ENCODE measurements at places on chromosomes 12 and 14.
A peak's percentile ranks its signal among the peaks of the same experiment; 100 is the strongest.

DNA sequence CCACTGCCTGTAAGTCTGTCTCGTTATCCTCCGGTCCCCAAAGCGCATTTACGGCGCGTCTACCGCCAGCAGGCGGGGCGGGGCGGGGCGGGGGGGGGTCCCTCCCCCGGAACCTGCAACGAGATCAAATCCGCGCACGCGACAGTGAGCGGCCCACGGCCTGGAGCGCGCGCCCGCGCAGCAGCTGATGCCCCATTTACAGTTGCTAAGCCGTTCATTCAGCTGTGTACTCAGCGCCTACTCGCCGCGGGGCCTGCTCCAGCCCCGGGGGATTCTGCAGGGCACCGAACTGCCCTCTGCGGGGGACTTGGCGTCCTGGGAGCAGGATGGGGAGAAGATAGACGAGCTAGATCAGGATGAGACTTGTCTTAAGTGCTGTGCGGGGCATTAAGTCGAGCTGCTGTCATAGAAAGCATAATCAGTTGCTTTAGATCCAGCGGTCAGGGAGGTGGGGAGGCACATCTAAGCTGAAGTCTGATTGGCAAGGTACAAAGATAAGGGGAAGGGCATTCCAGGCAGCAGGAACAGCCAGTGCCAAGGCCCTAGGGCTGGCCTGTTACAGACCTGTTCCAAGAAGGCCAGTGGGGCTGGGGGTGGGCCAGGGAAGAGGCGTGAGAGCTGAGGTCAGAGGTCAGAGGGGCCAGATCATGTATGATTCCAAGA is 1.4 kb upstream of the CCDC85C start:
- DNase-seq: peak; percentile 40

DNA sequence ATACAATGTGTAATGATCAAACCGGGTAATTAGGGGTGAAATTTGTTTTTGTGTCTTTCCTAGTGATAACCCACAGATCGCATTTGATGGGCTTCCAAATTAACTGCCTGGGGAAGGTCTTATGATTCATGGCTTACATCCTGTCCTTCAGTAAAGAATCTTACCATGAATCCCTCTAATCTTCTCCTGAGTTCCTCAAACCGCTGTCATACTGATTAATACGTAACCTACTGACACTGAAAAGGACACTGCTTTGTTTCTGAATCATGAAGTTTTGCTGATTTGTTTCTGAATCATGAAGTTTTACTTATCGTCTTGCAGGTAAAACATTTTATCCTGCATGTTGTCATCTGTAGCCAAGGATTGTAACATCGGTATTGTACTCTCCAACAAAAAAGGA is 52.0 kb upstream of the CRY1 start:
- DNase-seq: no peak

DNA sequence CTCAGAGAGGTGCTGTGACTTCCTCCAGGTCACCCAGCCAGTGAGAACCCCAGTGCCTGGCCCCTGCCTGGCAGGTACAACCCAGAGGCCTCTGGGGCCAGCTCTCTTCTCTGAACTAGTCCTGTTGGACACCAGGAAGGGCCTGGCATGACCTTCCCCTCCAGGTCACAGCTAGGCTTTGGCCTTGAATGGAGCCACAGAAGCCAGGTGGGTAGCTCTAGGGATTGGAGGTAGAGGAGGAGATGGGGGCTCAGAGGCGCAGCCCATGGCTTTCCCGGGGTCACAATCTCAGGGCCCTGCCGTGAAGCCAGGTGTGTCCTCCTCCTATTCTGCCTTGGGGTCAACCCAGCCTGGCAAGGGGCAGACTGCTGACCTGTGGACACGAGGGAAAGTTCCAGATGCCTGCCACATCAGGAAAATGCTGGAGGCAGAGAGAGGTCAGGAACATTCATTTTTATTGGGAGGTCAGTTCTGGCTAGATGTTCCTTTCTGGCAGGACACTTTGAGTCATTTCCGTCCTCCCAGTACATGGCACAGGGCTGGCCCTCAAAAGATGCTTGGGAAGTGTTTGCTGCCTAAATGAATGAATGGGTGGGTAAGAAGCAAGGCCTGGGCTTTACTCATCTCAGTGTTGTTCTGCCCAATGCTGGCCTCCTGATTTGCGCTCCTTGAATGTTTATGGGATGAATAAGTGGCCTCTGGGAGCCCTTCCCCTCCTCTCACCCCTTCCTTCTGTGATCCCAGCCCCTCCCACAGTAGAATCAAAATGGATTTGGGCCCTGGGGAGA is 25.4 kb downstream of the FAM222A start:
- peak; percentile 71 for DNase-seq

DNA sequence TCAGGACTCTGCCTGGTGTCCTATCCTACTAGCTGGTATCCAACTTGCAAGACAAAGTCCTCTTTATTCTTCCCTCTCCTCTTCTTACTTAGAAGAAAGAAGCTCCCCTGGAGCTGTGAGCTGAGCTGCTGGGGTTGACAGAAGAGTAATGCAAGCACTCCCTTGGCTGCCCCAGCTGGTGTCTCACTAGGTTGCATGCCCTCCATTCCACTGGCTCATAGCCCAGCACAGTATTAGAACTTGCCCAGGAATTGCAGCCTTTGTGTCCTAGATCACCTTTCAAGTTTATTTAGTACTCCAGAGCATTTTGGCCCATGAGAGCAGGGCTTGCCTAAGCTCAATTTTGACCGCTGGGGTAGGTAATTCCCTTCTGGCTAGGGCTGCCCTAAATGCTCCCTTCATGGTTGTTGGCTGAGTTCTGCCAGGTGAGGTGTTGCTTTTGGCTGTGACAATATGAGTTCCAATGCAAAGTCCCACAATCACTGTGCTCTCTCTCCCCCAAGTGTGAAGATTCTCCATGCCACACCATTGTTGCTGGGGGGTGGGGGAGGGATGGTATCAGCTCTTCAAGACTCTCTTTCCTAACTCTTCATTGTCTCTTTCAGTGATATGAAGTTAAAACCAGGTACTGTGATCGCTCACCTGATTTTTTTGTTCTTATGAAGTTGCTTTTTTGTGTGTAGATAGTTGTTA is 317.4 kb upstream of the DDHD1 start:
- DNase-seq: no peak

GRCh38 chr14:92105893-92106142 is 564 bp downstream of the ATXN3 start:
- peak; percentile 24 for DNase-seq

GRCh38 chr14:69928111-69928523 is 48.9 kb downstream of the SMOC1 start:
- DNase-seq: no peak

DNA sequence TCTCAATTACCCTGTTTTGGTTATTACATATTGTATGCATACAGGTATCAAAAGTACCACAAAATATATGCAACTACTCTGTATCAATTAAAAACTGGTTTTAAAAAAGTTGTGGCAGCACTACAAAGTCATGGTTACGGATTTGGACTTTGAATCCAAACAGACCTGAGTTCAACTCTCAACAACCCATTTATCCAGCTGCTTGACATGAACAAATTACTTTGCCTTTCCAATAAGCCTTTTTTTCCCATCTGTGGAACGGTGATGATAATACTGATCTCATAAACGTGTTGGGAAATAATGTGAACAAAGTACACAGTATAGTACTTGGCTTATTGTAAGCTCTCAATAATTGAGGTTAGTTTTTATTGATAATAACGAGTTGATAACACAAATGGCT is 85.0 kb downstream of the MNAT1 start:
- DNase-seq: no peak

DNA sequence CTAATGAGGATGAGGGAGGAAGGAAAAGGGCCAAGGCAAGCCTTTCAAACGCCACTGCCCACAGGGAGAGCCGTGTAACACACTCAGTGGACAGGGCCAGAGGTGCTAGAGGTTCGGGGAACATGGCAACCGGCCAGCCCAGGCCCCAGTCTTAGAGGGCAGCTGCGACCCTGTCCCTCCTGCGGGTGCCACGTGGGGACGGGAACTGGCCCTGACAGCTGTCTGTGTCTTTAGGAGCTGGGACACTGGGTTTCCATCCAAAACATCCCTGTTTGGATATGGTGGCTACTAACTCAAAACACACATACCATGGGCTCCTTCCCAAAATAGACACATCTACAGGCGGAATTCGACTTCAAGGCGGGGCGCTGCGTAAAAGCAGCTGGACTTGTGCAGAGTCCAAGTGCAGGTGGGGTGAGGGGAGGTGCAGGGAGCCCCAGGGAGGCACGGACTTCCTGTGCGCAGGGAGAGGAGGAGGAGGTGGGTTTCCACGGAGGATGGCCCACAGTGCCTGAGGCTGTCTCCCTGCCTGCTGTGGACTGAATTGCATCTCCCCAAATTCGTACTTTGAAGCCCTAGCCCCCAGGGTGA is 184.7 kb downstream of the PIWIL1 start:
- DNase-seq: no peak

DNA sequence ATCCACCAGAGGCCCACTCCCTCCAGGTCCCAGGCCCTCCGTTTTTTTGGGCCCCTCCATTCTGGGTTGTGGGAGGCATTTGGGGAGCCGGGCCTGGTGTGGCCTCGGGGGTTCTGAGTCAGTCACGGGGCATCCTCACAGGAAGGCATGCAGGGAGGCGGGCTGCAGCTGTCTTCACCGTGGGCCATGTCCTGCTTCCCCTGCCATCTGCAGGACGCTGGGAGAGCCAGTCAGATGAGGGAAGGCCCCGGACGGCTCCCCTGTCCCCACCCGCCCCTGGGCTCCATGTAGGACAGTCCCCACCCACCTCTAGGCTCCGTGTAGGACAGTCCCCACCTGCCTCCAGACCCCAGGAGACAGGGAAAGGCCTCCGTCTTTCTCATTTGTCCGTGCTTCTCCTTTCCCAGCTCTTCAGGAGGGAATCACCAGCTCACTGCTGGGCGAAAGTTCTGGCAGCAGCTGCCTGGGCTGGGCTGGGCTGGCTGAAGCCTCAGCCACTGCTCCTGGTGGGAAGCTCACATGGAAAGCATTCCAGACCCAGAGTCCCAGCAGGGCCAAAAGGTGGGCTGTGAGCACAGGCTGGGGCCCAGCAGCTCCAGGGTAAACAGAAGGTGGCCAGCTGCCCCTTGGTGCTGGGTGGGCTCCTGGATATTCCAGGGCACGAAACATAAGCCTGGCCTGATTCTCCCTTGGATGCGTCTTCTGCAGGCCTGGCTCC is 217.8 kb downstream of the KIF26A start:
- DNase-seq: no peak

DNA sequence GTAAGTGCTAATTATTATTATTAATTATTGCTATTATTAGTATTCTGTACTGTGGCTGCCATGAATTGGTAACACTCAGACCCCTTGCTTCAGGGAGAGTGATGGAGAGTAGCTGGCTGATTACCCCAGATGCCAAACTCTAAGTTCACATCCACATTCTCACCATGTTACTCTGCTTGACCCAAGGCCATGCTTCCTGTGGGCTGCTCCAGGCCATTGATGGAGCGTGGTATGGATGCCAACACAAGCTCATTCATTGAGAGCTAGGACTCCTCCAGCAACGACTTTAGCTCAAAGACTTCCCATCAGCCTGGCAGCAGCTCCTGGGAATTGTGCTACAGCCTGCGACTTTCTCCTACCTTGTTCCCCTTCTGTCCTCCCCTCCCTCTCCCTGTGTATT is 233.4 kb downstream of the MSRB3 start:
- DNase-seq: no peak

DNA sequence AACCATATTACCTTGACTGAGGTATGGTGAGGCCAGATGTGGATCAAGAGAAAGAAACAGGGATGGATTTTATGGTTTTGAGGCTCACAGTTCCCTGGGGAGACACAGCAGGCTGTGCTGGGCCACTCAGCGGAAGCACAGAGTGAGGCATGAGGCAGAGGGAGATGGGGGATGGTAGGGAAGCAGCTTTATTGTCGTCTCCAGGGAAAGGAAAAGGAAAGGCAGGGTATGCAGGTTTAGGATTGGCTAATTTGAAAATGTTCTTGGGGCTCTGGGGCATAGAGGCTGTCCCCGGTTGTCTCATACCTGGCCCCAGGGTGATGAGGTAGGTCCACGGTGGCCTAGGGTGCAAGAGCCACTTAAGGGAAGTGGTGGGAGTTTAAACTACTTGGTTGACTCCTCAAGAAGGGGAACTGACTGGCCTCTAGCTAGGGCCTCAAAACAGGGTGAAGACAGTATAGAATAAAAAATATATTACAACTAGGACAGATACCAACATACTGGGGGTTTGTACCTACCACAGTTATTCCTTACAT is 322.8 kb downstream of the RGS6 start:
- no peak for DNase-seq

DNA sequence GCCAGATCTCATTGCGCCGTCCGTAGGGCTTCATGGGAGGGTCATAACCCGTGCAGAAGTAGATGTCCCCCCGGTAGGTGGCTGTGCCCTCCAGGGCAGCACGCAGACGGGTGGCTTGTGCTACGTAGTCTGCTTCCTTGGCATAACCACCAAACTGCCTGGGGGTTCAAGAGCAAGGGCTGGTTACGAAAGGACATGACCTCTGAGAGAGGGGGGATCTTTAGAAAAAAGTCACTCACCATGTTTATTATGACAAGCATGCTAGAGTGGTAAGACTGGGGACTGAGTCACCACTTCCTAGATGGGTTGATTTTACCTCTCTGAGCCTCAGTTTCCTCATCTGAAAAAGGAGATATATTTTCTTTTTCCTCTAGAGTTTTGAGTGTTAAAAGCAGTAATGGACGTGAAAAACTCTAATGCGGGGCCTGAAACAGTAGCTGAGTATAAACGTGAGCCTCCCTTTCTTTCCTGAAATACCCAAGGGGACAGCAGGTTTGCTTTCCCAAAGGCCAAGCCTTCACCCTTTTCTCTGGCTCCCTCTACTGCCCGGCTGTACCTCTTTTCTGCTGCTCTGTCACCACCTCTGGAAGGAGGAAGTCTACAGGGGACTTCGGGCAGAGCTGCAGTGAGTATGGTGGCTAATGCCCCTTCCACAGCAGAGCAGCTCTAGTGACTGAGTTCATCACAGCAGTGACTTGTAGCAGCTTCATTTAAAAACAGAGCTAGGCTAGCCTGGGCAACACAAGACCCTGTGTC is 23.5 kb upstream of the GPRC5D start:
- peak; percentile 57 for DNase-seq

- DNase-seq: peak; percentile 19
These were observed 121.7 kb downstream of the RALGAPA1 start for GRCh38 chr14:35687335-35687939.

DNA sequence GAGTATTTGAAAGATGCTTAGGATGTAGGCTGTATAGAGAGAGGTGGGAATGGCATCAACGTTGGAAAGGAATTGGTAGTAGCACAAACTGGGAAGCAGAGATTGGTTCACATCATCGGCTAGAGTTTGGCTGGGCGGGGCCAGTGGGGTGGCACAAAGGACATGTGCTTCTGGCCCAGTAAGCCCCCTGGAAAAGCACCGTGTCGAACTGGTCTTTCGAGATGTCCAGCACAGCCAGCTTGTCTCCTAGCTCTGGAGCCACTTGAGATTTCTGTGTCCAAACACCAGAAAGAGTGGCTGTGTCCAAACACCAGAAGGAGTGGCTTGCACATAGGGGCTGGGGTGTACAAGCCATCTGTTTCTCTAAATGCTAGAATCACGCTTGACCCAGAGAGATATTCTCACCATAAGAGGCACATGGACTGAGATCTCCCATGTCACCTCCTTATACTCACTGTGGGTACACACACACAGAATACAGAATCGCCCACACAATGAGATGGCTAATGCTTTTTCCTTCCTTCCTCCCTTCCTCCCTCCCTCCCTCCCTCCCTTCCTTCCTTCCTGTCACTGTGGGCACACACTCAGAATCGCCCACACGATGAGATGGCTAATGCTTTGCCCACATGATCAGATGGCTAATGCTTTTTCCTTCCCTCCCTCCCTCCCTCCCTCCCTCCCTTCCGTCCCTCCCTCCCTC is 41.8 kb upstream of the KCNK13 start:
- no peak for DNase-seq

GRCh38 chr12:113332688-113333417 is 2.1 kb downstream of the SLC8B1 start:
- no peak for DNase-seq

Data from HS-27A (cell line).